ENCODE measurements at places on chromosomes 13 and 19.

DNA sequence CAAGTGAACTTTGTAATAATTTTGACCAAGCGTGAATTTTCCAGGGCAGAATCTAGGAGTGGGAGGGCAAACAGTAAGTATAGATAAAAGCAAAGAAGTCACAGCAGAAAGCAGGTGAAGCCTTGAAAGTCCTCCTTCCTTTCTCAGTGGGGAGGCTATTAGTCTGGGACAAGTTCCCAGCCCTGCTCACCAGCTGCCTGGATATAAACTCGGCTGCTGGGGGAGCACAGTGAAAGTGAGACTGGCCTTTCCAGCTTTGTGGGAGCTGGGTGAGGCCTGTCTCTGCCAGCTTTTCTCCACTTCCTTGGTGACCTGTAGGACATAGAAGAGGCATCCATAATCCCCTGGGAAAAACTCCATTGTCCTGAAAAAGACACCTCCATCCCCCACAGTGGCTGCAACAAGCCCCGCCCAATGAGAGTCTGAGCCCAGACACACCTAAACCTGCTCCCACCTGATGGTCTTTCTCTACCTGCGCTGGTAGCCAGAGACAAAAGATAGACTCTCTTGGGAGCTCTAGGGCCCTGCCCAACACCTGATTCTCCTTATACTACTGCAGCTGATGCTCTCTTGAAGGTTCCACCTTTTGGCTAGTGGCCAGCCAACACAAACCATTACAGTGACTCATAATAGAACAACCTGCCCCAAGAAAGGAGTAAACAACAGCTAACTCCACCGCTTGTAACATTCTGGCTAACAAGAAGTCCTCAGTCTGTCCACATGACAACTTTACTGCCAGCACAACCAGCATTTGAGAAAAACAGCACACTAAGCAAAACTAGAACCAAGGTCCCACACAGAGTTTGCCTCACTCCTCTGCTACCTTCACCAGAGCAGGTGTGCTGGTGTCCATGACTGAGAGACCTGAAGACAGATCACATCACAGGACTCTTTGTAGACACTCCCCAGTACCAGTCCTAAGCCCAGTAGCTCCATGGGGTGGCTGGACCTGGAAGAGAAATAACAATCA, 252.2 kb upstream of the SLITRK6 start:
- DNase-seq = no peak

DNA sequence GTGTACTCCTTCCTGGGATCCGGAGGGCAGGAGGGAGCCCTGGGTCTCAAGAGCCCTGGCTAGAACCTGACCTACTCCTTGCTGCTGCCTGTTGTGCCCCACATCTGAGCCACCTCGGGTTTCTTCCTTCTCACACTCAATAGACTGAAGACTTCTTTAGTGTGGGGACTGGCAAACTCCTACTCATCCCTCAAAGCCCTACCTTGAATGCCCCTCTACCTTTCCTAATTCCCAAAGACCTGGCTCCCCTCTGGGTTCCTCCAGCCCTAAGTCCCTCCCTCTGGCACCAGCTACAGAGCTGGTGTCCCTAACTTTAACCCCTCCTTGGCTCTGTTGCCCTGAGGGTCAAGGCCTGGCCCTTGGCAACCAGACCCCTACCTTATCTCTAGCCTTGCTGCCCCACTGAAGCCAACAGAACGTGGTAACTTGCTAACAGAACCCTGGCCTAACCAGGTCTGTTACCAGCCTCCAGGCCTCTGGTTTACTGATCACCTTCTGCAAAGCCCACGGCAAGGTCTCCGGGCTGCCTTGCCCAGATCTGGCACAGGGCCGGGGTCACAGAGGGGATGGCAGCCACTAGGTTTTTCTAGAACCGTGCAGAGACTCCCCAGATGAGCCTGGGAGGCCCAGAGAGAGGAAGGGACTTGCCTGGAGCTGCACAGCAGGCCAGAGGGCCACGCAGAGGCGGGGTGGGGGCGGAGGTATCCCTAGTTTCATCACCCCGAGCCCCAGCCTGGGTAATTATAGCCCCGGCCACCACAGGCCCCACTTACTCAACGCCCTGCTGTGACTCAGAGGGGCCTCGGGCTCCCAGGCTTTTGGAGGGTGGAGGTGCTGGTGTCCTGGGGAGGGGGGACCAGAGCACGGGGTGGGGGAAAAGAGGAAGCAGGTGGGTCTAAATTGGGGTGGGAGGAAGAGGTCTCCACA, 15.3 kb downstream of the ZBTB7A start:
- DNase-seq = no peak

GRCh38 chr13:51178456-51179074, 43.6 kb upstream of the FAM124A start:
- no peak for DNase-seq

DNA sequence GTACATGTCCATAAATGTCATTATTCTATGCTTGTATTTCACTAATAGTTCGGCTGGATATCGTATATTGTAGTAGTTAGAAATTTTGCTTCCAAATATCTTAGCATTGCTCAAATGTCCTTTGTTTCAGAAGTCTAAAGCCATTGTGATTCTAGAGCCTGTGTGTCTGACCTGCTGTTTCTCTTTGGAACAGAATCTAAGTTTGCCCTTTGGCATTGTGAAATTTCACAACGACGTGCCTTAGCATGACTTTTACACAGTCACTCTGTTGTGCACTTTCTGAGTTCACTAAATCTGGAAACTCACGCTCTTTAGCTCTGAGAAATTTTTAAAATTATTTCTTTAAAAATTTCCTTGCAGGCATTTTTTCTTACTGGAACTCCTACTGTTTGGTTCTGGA, 152.2 kb downstream of the TBC1D4 start:
- no peak for DNase-seq

DNA sequence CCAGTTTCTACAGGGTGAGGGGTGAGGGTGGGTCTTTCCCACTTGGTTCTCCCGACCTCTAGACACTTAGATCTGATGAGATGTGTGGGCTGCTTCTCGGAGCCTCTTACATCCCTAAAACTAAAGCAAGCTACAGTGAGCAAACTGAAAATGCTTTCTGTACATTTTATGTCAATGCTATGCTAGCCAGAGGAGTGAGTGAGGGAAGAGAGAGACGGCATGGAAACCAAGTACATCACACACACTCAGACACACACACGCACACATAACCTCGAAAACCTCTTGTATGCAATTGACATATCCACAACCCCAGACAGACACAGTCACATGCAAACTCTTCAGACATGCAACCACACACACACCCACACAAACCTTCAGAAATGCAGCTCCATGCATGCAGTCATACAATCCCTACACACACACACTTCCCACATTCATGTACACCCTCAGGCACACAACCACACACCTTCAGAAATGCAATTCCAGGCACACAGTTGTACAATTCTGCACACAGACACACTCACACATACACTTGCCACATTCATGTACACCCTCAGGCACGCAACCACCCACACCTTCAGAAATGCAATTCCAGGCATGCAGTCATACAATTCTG, 1.4 kb downstream of the SLC1A6 start:
- no peak for DNase-seq

DNA sequence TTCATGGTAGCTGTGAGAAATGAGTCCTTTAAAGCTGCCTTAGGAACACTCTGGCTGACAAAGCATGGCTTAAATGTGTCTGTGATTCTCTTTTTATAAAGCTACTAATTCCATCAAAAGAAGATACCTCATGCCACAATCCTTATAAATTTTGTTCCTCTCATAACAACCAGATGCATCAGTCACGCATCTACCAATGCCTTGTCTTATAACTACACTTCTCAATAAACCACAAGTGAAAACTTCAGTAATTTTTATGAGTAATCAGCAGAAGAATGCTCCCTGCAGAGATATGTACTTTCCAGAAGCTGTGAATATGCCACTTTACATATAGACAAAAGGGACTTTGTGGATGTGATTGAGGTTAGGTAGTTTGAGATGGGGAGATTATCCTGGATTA, 147.8 kb downstream of the SUCLA2 start:
- peak; percentile 16 for DNase-seq

DNA sequence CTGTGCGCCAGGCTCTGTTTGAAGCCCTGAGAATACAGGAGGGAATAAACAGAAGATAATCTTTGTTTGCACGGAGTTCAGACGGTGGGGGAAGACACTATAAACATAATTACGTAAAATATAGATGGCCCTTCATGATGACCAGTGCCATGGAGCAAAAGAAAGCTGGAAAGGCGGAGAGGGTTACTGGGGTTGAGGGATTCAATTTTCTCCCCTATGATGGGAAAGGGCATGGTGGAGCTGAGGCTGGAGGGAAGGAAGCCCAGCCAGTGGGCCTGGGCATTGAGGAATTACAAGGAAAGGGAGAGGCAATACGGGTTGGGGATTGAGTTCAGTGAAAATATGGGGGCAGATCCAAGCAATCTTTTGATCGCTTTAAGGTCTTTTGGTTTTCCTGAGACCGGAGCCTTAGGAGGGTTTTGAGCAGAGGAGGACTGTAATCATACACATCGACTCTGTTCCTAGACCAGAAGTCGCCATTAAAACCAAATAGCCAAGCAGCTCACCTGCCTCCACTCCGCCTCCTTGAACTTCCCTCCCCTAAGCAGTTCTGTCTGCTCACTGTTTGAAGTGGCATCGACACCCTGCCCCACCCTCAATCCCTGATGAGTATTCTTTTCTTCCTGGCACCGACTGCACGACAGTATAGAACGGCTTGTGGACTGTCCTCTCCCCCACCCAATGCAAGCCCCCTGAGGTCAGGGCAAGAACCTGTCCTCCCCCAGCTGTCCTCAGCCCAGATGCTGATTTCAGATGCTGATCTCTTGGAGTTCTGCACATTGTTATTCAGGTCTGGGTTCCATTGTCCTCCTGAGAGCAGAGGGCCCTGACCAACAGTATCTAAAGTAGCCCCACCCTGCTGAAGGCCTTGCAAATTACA, 813 bp upstream of the ZNF296 start:
- DNase-seq = no peak

DNA sequence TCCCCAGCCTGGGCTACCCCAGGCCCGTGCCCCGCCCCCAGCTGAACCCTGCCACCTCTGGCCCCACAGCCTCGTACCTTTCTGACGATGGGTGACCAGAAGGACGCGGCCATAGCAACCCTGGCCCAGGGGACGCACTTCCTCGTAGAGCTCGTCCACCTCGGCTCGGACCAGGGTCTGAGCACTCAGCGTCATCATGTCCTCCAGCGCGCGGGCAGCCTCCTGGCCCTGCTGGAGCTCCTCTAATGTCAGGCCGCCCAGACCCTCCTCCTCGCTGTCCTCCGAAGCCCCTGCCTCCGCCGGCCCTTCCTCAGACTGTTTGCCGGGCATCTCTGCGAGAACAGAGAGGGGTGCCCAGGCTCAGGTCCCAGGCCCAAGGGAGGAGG, 975 bp downstream of the SBK2 start:
- no peak for DNase-seq

DNA sequence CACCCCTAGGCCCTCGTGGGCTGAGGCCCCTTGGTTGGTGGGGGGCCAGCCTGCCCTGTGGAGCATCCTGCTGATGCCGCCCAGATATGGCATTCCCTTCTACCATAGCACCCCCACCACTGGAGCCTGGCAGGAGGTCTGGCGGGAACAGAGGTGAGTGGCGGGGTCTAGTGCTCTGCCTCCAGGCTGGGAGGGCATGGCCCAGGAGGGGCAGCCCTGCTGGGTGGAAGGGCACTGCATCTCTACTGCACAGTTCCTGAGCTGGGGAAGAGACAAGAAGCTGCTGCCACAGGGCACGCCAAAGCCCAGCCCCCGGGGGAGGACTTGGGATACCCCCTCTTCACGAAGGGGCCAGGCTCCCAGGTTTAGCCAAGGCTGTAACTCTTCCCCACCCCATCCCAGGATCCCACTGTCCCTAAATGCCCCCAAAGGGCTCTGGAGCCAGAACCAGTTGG, 2.4 kb upstream of the KMT2B start:
- no peak for DNase-seq

DNA sequence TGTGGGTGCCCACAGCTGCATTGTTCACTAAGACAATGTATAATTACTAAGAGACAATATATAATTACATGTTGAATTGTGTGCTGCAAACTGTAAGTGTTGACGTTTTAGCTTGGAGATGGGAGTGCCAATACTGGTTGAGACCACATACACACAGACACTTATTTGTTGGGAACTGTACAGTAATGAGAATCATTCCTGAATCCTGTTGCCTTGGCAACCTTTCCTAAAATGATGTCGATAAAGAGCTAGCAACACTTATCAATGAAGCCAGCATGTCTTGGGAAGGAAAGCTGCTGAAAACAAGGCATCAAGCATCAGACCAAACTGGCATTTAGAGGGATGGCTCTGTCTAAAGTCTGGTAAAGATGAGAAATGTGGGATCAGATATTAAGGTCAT, 51.3 kb downstream of the PCDH8 start:
- DNase-seq = no peak

GRCh38 chr13:23509781-23510543, 60.2 kb upstream of the TNFRSF19 start:
- DNase-seq = peak; percentile 22

GRCh38 chr13:33401238-33401637, 115.7 kb upstream of the STARD13 start:
- DNase-seq = no peak

GRCh38 chr13:46602531-46602930, 49.6 kb downstream of the LRCH1 start:
- DNase-seq = no peak

GRCh38 chr13:27006519-27007161, 165.0 kb downstream of the USP12 start:
- DNase-seq = no peak

- no peak for DNase-seq
Measured at GRCh38 chr13:55159765-55160164, 1981.0 kb upstream of the PRR20A start.

DNA sequence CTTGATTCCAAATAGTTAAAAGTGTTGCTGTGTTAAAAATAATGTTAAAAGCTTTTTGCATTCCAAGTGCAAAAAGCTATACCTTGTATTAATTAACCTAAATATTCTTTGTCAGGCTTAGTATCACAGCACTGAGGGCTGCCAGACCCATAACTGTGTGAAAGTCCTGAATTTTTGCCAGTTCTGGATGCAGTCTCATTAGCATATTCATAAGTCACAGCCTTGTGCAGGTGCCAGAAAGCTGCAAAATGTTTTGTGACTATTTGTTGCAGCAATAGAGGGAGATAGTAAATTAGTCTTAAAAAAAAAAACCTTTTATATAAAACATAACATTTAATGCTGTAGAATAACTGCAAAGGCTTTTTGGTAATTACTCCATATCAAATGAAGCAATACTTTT, 56.6 kb downstream of the SLITRK1 start:
- no peak for DNase-seq

- DNase-seq = no peak
Measured at GRCh38 chr13:91764527-91764926, 366.1 kb downstream of the GPC5 start.

DNA sequence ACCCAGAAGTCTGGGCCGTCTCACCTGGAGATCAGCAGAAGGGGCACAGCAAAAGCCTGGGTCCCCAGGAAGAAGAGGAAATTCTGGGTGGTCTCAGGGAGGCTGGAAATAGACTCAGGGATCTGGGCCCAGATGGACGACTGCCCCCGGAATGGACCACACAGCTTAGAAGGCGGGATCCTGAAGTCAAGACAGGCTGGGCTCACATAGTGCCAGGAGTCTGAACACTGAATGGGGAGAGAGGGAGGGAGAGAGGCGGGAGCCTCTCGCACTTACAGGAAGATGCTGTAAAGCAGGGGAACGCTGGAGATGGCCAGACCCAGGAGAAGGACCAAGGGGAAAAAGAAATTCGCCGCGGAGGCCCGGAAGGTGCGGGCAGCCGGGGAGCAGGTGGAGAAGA, 1.3 kb upstream of the LENG1 start:
- no peak for DNase-seq

- DNase-seq = no peak
Measured at GRCh38 chr19:57900311-57900710, 11.5 kb upstream of the ZNF814 start.
